Activated naive CD8-positive, alpha-beta T cell treated with anti-CD3 and anti-CD28 coated beads, Interleukin-2, amount 10 ng/mL, durations not matched to agents 7 days and 5 days (primary cell): ENCODE measurements at places on chromosomes 13 and 19. TPM values are rescaled to one million over a fixed set of nuclear protein-coding genes. Genes with fewer than 3 reads are reported as not detected.
A peak's percentile ranks its signal among the peaks of the same experiment; 100 is the strongest.

- DNase-seq, result no peak
- H3K4me1 ChIP-seq, result no peaks in the 10 kb centered on the region
- no peak overlapping the region for H3K4me3 ChIP-seq
- no peaks in the 10 kb centered on the region for H3K36me3 ChIP-seq
These were observed 67.7 kb downstream of the IRS2 start for GRCh38 chr13:109718726-109719125.

- no peak for DNase-seq
- H3K4me1 ChIP-seq, result peaks cover 3% of the 10 kb centered on the region
- no peak overlapping the region for H3K27ac ChIP-seq
These were observed 49.4 kb downstream of the LYL1 start for GRCh38 chr19:13053238-13053637.

DNA sequence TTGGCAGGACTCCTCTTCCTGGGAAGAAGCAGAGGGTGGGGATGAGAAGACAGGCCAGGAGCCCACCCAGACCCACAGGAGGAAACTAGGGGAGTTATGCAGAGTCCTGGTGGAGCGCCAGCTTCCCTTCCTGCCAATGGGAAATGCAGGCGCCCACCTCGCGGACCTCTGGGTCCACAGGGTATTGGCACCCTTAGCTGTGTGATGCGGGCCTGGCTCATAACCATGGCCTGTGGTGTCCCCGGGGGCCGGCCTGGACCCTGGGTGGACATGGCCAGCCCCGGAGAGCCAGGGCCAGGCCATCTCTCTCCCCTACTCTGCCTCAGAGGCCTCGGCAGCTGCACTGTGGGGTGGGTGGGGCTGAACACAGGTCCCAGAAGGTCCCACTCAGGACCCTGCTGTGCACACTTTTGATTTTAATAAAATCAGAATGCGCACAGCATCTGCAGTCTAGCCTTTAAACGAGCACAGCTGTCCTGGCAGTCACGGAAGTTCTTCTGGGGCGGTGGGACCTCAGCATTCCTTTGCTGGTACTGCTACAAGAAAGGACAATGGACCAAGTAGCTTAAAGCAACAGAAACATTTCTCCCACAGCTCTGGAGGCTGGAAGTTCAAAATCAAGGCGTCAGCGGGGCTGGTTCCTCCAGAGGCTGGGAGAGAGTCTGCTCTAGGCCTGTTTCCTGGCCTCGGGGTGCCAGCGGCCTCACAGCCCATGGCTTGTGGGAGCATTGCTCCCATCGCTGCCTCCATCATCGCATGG is 1.8 kb downstream of the F10 start:
- peaks cover 29% of the 10 kb centered on the region for H3K27me3 ChIP-seq
- no peaks in the 10 kb centered on the region for H3K36me3 ChIP-seq
- no peaks in the 10 kb centered on the region for H3K4me1 ChIP-seq

- H3K27ac ChIP-seq, result peak overlapping the region; percentile 7
- peak overlapping the region; percentile 53 for H3K4me3 ChIP-seq
- no peaks in the 10 kb centered on the region for H3K36me3 ChIP-seq
- H3K27me3 ChIP-seq, result peaks cover 21% of the 10 kb centered on the region
- H3K4me1 ChIP-seq, result peaks cover 22% of the 10 kb centered on the region
These were observed 3.7 kb upstream of the SIN3B start for GRCh38 chr19:16825312-16826052.

DNA sequence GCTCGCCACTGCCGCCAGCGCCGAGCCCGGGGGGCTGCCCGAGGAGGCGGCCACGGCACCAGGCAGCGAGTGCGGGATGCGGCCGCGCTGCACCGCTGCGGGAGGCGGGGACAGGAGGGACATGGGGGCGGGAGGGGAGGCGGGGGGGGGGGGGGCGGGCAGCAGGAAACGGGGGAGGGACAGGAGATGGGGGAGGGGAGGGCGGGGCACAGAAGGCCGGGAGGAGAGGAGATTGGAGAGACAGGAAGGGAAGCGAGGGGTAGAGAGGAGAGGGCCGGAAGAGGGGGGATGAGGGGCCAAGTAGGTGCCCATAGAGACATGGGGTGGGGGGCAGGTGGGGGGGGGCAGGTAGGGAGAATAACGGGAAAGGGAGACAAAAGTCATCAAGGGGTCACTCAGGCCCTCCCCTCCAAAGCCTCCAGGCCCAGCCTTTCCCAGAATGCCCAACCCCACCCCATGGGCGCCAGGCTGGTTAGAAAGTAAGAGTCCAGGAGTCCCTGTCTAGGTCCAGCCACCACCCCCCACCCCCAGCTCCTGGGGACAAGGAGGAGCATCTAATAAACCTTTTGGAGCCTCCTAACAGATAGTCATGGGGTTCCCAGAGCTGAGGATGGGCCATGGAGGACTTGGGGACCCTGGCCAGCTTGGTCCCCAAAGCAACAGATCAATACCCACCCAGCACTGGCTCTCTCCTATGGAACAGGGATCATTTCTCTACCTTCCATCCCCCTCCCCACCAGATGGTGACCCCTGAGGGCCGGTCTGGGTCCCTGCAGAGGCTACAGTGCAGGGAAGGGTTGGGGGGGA is 9.5 kb downstream of the NR2F6 start:
- peaks cover 5% of the 10 kb centered on the region for H3K4me1 ChIP-seq
- H3K4me3 ChIP-seq, result peak overlapping the region; percentile 55
- no peak for DNase-seq
- peaks cover 2% of the 10 kb centered on the region for H3K36me3 ChIP-seq
- H3K27me3 ChIP-seq, result peaks cover 5% of the 10 kb centered on the region
- no peak overlapping the region for H3K27ac ChIP-seq

DNA sequence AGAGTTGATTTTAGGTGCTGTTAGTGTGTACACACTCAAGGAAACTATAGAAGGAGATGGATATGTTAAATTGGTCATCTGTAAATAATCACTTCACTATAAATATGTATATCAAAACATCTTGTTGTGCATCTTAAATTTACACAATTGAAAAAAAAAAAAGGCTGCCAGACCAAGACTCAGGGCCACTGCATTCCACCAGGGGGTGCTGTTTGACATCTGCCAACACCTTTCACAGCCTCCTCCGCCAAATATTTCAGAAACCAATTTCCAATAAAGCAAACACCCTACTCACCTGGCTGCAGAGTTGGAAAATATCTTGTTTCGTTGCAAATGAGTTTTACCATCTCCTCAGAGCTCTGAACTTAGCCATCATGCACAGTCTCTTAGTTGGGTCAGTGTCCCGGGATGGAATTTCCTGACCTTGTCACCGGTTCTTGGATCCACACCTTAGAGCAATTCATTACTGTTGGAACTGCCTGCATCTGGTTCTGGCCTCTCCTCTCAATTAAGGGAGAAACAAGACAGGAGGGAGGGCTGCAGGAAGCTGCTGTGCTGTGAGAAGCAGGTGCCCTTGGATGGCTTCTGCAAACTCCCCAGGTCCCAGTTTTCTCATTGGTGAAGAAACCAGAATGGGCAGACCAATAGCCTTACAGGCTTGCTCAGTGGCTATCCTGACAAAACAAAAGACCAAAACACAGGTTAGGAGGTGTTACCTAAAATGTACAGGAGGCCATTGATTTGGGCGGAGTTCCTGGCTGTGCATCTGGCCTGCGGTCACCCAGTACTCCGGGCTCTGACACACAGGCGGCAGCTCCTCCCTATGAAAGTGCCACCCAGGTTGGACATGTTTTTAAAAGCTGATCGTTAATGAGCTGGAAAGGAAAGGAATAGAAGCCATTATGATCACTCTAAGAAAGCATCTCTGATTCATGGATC is 746.6 kb downstream of the UQCRFS1 start:
- H3K27ac ChIP-seq, result no peak overlapping the region
- H3K36me3 ChIP-seq, result no peaks in the 10 kb centered on the region
- no peak overlapping the region for H3K4me3 ChIP-seq

DNA sequence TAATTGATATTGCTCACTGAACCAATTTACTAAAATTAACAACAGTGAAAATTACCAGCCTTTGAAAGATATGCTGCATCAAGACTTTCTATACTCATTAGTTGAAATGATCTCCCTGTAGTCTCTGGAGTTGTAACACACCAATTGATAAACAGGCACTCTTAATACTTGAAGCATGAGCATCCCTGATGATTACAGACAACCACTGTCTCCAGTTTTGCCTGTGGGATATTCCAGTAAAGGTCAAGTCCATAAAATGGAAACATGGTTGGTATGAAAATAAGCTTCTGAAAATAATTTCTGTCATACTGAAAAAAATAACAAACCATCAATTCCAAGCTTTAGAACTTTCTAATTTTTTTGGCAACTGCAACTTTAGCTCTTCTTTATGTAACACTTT is 405.8 kb downstream of the SPRY2 start:
- H3K4me3 ChIP-seq, result no peak overlapping the region
- H3K4me1 ChIP-seq, result no peaks in the 10 kb centered on the region
- H3K36me3 ChIP-seq, result no peaks in the 10 kb centered on the region

DNA sequence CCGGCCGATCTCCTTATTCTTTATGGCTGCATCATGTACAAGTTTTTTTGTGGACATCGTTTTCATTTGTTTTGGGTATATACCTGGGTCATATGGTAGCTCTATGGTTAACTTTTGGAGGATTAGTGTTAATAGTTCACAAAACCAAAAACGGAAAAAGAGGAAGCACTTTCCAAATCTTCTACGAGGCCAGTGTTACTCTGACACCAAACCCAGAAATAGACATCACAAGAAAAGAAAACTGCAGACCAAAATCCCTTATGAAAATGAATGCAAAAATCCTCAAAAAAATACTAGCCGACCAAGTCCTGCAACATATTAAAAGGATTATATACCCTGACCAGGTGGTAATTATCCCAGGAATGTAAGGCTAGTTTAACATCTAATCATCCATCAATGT is 29.8 kb downstream of the ADGRE2 start:
- DNase-seq, result no peak
- no peak overlapping the region for H3K4me3 ChIP-seq
- peaks cover 1% of the 10 kb centered on the region for H3K4me1 ChIP-seq
- no peaks in the 10 kb centered on the region for H3K27me3 ChIP-seq

- peaks cover 36% of the 10 kb centered on the region for H3K4me1 ChIP-seq
- DNase-seq, result no peak
- peak overlapping the region; percentile 95 for H3K4me3 ChIP-seq
- H3K27me3 ChIP-seq, result no peaks in the 10 kb centered on the region
These were observed 1.9 kb downstream of the UBE2S start for GRCh38 chr19:55405638-55406037.

GRCh38 chr13:102825400-102825799 is 20.4 kb upstream of the ERCC5 start:
- H3K4me3 ChIP-seq, result no peak overlapping the region
- no peak overlapping the region for H3K27ac ChIP-seq
- no peaks in the 10 kb centered on the region for H3K27me3 ChIP-seq
- DNase-seq, result no peak
- H3K36me3 ChIP-seq, result peaks cover 20% of the 10 kb centered on the region

DNA sequence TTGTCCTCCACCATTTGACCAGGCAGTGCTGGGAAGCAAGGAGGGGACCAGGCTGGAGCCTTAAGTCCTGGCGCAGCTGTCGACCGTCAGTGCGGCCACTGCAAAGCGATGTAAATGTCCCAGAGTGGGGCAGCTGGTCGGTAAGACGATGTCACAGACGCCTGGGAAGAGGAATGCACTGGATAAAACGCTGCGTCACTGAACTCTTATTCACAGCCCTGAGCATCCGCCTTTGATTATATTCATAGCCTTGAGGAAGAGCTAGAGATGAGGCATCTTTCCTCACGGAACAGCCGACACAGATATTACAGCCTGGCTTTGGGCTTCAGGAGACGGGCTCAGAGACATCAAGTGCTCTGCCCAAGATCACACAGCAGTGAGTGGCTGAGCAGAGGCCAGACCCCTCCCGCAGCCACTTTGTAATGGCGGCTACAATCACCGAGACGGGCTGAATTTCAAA is 17.6 kb upstream of the TUBGCP3 start:
- peaks cover 5% of the 10 kb centered on the region for H3K4me1 ChIP-seq
- H3K36me3 ChIP-seq, result no peaks in the 10 kb centered on the region
- DNase-seq, result no peak
- H3K27ac ChIP-seq, result no peak overlapping the region
- peaks cover 35% of the 10 kb centered on the region for H3K27me3 ChIP-seq
- peak overlapping the region; percentile 76 for H3K4me3 ChIP-seq

DNA sequence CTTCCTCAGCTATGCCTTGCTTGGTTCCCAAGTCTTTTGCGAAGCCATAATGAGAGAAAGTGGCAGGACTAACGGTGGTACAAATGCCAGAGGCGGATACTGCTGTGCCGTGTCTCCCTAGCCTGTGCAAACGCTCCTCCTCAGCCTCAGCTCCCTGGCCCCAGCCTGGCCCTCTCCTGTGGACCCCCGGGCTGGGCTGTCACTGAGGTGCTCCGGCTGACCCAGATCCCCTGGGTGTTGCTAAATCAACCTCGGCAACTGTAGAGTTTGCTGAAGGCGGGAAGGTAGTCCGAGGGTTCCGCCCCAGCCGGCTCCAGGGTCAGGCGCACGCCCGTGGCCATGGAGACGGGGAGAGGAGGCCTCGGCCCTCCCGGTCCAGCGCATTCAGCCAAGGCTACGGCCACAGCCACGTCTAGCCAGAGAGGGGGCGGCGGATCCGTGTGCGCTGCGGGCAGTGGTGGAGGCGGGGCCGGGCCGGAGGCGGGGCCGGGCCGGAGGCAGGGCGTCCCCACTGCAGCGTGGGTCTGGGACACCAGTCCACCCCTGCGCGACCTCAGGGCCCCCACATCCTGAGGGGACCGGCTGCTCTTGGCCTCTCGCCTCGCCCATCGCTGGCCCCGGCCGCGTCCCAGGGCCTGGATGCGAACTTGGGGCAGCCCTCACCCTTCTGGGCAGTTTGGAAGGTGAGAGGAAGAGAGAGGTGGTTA is 16.4 kb upstream of the ZNF492 start:
- H3K4me1 ChIP-seq, result no peaks in the 10 kb centered on the region
- H3K27me3 ChIP-seq, result no peaks in the 10 kb centered on the region
- no peak overlapping the region for H3K27ac ChIP-seq
- H3K4me3 ChIP-seq, result no peak overlapping the region

DNA sequence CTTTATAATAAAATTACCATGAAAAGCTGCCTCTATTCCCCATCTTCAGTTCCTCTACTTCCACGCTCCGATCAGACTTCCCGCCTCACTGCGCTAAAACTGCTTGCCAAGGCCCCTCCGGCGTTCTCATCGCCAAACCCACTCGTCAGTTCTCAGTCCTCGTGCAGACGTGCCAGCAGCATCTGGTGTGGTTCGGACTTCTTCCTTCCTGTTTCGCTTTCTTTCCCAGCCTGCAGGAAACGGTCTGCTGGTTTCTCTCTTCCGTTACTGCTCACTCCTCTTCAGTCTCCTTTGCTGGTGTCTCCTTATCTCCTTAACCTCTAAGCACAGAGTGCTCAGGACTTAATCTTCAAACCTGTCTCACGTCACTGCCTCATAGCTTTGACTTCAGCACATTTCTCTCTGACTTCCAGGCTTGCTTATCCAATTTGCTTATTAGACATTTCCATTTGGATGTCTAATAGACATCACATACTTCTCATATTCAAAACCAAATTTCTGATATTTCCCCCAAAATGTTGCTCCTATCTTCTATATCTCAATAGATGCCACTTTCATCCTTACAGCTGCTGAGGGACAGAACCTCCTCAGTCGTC is 40.3 kb downstream of the RCBTB2 start:
- H3K36me3 ChIP-seq, result peaks cover 29% of the 10 kb centered on the region
- peak; percentile 70 for DNase-seq
- H3K27ac ChIP-seq, result no peak overlapping the region

TMEM190 gene
- total RNA-seq, result not detected

SPTBN4 gene
- total RNA-seq, result 0.39 TPM

STARD13 gene
- 0.33 TPM for total RNA-seq

DDA1 gene
- total RNA-seq, result 46.7 TPM

TOMM40 gene
- total RNA-seq, result 53.5 TPM

ARHGAP45 gene
- total RNA-seq, result 576 TPM
